ENCODE measurements at places on chromosomes 3 and 15.

DNA sequence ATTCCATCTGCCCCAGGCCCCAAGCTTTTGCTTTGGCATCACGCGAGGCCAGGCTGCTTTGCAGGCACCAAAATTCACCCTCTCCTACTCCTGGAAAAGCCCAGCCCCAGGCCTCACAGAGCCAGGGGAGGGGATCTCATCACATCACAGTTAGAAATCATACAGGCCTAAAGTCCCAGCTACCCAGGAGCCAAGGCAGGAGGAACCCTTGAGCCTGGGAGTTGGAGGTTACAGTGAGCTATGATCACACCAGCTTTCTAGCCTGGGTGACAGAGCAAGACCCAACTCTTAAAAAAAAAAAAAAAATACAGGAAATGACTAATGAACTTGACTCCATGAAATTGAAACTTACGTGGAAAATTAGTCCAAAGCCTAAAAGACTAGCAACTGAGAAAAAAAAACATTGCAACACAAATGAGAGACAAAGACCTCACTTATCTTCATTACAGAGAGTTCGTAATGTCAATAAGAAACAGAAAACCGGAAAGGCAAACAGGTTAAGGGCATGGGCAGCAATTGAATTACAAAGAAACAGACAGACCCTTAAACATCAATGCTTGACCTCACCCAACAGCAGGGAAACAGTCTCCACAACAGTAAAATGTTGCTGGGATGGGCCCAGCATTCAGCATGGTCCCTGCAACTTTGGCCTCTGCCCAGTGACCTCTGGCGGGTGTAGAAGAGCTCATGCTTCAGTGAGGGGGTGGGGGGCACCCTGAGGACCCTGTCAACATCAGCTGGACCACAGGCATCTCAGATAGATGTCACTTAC is 151.5 kb downstream of the LRRK1 start:
- no peak for DNase-seq

GRCh38 chr3:167032267-167032876 is 347.7 kb downstream of the ZBBX start:
- DNase-seq: no peak

- no peak for DNase-seq
These were observed 41.8 kb downstream of the HLTF start for GRCh38 chr3:149044339-149045083.

GRCh38 chr3:30308131-30308530 is 298.3 kb upstream of the TGFBR2 start:
- no peak for DNase-seq

- no peak for DNase-seq
These were observed 57.4 kb downstream of the CDCP1 start for GRCh38 chr3:45088543-45089358.

- DNase-seq: no peak
These were observed 435.8 kb downstream of the SHQ1 start for GRCh38 chr3:72412340-72412956.

- no peak for DNase-seq
These were observed 43.4 kb downstream of the UMPS start for GRCh38 chr3:124773351-124774326.

DNA sequence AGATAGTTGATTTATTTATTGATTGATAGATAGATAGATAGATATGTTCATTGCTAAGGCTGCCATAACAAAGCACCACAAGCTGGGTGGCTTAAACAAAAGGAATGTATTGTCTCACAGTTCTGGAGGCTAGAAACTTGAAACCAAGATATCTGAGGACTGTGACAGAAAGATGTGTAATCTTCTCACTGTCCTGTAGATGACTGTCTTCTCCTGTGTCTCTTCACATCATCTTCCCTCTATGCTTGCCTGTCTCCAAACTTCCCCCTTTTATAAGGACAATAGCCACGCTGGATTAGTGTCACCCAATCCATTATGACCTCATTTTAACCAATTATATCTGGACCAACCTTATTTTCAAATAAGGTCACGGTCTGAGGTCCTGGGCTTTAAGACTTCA is 40.9 kb downstream of the GNB4 start:
- DNase-seq: no peak

GRCh38 chr3:34405159-34405558 is 606.7 kb downstream of the PDCD6IP start:
- DNase-seq: no peak

DNA sequence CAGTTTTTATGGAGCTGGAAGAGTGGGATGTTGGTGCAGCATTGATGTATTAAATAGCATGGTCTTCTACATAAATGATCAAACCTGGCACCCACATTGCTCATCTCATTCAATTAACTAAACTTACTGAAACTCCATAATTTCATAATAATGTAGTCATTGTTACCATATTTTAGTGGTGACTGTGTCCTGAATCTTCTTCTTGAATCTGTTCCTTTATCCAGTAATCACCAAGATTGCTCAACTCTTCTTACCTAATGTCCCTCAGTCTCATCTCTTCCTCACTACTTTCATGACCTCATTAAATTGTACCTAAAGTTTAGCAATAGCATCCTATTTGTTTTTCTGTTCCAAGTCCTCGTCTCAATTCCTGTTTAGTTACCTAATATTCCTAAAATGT is 69.8 kb downstream of the FGF7 start:
- DNase-seq: no peak

GRCh38 chr3:88112289-88112688 is 37.5 kb upstream of the C3orf38 start:
- no peak for DNase-seq

GRCh38 chr3:110887176-110887575 is 184.4 kb upstream of the NECTIN3 start:
- DNase-seq: no peak
